SHP77 (cell line): ENCODE measurements at places on chromosomes 6 and 20.
A peak's percentile ranks its signal among the peaks of the same experiment; 100 is the strongest.

DNA sequence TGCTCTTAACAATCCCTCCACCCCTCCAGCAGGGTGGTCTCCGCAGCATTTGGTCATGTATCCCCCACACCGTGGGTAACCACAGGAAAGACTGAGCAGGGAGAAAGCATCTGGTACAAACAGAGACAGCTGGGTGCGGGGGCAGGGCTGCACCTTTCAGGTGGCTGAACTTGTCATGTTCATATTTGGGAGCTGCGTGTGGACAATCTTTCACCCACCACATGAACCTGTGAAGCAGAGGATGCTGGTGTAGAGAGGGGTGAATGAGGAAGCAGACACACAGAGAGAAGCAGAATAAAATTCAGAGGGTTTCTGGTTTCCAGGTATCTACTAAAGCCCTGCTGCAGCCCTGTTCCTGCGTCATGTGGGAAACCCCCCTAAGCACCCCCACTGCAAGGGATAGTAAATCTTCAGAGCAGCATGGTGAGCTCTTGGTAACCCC lies 8.9 kb downstream of the GFOD1 start:
- no peak for DNase-seq

GRCh38 chr20:38728191-38728781 lies 4.0 kb downstream of the SLC32A1 start:
- DNase-seq = no peak

- DNase-seq = no peak
These were observed 148.0 kb upstream of the SPTLC3 start for GRCh38 chr20:12860619-12861247.

- no peak for DNase-seq
These were observed 12.7 kb downstream of the SMAP1 start for GRCh38 chr6:70680396-70680795.

DNA sequence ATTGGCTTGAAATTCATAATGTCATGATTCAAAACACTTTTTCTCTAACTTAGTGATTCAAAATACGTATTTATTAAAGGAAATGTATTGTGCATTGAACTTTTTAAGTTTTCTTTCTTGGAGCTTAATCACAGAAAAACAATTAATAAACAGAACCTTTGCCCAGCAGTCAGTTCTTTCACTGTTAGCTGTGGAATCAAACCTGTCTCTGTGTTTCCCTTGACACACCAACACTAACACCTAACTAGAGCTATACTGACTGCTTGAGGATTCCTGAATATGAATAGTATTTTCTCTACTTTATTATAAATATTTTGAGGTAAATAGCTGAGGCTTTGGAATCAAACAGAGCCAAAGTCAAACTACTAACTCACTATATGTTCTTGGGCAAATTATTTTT lies 296.4 kb downstream of the HIVEP2 start:
- no peak for DNase-seq

DNA sequence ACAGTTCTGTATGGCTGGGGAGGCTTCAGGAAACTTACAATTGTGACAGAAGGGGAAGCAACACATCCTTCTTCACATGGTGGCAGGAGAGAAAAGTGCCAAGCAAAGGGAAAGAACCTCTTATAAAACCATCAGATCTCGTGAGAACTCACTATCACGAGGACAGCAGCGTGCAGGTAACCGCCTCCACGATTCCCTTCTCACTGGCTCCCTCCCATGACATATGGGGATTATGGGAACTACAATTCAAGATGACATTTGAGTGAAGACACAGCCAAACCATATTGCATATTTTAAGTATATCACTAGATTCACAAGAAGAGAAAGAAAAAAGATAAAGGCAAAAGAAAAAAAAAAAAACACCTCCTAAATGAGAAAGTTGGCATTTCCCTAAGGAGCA lies 431.9 kb upstream of the RGS17 start:
- no peak for DNase-seq

DNA sequence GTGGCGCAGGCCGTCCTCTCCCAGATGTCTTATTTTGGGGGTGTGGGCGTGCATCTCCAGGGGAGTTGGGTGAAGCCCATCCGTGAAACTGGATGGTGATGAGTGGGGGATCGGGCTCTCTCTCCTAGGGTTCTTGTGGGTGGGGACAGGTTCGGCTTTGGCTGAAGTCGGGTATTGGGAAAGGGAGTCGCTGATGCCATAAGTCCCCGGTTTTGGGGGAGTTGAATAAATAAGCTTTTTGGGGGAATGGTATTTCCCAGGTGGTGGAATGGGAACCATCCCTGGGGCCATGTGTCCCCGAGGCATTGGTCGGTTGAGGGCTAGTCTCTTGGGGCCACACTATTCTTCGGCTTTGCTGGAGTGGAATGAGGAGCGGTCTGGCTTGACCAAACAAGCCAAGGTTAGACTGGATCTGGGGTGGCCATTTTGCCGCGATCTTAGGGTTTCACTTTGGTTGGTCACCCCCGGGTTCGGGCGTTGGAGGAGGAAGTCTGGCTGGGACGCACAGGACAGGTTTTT lies 481 bp downstream of the ZNF133 start:
- DNase-seq = no peak

- DNase-seq = peak; percentile 59
These were observed 993 bp upstream of the NCOA7 start for GRCh38 chr6:125789576-125790357.

DNA sequence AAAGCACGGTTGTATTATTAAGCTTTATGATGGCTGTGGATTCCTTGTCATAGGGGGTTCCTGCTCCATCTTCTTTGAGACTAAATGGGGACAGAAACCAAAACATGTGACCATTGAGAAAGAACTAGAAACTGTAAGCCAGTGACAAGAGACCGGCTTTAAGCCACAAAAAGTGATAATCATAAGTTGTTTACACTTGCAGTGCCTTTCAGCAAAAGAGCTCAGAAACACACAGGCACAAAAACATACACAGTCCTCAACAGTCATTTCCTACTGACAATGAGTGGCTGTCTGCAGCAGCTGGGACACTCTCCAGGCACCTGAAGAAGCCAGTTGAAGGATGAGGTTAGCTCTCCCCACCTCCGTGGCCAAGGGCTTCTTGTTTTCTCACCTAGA lies 20.0 kb upstream of the UBE2J1 start:
- DNase-seq = no peak

DNA sequence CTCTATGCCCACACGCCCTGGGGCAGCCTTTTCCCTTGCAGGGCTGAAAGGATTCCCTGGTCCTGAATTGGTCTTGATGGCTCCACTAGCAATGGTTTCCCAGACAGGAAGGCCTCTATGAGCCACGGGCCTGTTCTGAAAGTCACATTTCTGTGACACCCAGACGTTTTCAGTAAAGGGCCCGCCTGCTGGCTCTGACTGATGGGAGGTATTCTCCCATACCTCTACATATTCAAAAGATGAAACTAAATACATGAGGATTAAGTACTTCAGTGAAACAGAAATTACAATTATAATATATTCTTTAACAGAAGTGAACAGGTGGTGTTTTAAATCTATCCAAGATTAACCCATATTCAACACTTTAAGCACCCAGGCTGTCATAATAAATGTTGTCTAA lies 629.8 kb downstream of the CDH26 start:
- no peak for DNase-seq

DNA sequence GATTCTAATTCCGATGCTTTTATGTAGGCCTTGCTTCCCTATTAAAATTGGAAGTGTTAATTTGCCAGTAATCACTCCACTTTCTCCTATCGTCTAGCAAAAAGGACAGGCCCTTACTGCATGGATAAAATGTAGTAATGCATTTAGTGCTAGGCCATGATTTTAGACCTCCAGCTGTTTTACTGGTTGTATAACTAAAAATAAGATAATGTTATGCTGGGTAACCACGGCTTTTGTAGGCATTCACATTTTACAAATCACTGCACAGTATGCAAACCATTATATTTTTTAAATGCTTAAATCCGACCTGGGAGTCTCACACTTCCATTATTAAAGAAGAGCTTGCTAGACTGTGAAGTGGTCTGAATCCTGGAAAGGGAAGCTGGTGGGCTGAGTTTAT lies 179.5 kb downstream of the TFAP2A start:
- no peak for DNase-seq

DNA sequence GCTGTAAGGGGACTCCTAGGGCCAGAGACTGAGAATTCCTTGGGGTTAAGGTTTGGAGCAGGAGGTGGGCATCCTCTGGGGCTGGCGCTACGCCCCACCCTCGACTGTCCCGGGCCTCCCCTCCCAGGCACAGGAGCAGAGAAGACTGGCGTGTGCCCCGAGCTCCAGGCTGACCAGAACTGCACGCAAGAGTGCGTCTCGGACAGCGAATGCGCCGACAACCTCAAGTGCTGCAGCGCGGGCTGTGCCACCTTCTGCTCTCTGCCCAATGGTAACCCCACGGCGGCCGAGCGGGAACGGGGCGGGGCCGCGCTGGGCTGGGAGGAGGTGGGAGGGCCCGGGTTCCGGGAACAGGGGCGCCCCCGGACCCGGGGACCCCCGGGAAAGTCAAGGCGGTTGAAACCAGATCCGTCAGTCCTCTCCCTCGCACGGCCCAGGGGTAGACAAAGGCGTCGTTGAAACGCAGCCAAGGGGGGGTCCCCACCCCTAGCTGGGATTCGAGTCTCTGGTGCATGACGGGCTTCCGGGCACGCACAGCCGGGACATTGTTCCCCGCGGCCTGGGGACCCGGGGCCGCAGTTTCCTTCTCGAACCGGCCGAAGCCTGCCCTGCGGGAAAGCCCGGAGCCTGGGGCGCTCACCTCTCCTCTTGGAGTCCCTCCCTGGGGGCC lies 844 bp downstream of the WFDC2 start:
- DNase-seq = no peak

DNA sequence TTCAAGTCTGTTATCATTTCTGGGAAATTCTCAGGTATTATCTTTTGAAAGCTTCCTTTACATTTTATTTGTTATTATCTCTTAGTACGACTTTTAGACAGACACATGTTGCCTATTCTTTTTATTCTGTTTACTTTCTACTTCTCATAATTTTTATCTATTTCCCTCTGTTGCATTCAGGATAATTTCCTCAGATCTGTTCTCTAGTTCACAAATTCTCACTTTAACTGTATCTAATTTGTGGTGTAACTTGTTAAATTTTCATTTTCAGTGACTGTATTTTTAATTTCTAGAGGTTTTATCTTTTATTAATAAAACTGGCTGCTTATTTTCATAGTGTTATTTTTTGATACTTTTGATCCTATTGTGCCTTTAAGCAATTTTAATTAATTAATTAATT lies 16.0 kb downstream of the ATRN start:
- DNase-seq = no peak

- no peak for DNase-seq
These were observed 6.2 kb upstream of the ZNF311 start for GRCh38 chr6:29011276-29011734.

- DNase-seq = no peak
These were observed 508 bp downstream of the NOP56 start for GRCh38 chr20:2652724-2653555.

- DNase-seq = no peak
These were observed 27.3 kb downstream of the WRNIP1 start for GRCh38 chr6:2792330-2793110.

GRCh38 chr6:45351667-45352066 lies 23.5 kb downstream of the RUNX2 start:
- no peak for DNase-seq

DNA sequence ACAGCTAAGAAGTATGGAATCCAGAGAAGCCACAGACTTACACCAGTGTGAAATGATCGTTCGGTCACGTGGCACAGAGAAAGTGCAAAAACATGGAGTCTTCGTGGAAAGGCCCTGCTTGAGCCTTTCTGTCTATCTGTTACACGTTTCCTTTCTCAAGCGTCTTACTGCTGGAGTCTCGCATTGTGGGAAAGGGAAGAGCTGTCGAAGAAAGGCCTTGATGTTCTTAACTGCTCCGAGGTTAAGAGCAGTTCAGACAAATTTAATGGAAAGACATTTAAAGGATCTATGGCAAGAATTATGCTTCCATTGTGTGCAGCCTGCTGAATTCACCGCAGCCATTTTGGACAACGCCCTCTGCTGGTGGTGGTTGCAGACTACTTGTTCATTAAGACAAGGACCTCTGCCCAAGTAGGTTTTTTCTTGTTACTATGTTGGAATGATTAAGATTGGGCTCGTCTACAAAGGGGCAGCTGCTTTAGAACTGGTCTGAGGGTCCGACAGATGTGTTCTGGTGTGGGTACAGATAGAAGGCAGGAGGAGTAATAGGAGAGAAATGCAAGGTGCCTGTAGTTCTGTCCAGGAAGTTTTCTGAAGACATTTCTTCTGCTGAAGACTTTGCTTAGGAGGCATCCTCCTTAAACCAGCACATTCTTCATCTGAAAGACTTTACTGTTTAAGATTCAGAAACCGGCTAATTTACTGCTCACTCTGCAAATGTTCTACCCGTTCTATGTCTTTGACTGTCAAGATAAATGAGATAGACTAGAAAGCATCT lies 24.7 kb upstream of the CCN6 start:
- peak; percentile 71 for DNase-seq

DNA sequence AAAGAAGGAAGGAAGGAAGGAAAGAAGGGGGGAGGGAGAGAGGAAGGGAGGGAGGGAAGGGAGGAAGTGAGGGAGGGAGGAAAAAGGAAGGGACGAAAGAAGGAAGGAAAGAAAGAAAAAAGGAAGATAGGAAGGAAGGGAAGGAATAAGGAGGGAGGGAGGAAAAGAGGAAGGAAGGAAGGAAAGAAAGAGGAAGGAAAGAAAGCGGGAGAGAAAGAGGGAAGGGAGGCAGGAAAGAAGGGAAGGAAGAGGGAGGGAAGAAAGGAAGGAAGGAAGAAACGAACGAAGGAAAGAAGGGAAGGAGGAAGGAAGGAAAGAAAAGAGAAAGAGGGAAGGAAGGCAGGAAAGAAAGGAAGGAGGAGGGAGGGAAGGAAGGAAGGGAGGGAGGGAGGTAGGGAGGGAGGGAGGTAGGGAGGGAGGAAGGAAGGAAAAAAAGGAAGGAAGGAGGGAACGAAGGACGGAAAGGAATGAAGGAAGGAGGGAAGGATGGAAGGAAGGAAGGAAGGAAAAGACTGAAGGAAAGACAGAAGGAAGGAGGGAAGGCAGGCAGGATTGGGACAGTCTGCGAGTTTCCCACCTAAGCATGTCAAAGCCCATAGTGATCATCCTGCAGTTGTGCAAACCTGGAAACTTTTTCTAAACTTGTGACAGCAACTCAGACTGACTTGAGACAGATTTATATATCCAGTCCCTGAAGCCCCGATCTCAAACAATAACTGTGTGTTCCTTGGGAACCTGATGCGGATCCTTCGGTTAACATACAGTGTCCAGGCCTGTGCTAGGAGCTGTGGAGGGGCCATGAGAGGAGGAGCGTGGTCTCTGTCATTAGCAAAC lies 59.8 kb upstream of the IYD start:
- no peak for DNase-seq

- DNase-seq = no peak
These were observed 50.3 kb downstream of the AIG1 start for GRCh38 chr6:143110996-143111395.
